ENCODE measurements at places on chromosomes 5 and 9. TPM values are rescaled to one million over a fixed set of nuclear protein-coding genes. Genes with fewer than 3 reads are reported as not detected.

- peak; percentile 49 for DNase-seq
These were observed 254.2 kb downstream of the FANCC start for GRCh38 chr9:95063300-95063699.

DNA sequence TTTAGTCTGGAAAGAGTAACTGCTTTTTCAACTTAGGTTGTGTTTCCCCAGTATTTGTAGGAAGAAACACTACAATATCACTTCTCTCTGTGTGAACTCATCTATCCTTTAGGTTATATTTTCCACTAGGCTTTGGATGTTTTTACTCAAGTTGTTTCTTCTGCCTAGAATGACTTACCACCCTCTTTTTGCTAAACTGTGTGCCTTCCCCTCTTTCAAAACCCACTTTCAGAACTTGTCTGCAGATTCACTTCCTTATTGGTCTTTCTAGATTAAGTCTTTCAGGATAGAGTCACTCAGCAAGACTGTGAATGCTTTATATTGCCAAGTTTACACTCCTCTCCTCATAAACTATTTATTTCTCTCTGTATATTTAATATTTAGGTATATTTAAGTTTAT is 14.2 kb upstream of the CAST start:
- DNase-seq = no peak

GRCh38 chr9:123336449-123336848 is 19.5 kb upstream of the CRB2 start:
- no peak for DNase-seq

DNA sequence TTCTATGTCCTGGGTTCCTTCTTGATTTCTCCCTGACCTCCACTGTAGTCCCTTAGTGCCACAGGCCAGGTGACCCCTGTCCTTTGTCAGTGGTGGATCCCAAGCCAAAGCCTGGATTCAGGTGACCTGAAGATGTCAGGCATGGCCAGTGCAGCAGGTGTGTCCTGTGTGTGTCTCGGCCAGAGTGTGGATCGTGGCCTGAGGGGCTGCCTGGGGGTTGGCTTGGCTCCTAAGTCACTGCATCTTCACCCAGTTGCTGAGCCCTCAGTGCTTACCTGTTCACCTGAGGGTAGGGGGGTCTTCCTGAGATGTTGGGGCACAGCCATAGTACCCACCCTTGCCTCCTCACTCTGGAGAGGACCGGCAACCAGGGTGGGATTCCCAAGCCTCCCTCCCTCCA is 61.8 kb upstream of the PITX1 start:
- DNase-seq = no peak

DNA sequence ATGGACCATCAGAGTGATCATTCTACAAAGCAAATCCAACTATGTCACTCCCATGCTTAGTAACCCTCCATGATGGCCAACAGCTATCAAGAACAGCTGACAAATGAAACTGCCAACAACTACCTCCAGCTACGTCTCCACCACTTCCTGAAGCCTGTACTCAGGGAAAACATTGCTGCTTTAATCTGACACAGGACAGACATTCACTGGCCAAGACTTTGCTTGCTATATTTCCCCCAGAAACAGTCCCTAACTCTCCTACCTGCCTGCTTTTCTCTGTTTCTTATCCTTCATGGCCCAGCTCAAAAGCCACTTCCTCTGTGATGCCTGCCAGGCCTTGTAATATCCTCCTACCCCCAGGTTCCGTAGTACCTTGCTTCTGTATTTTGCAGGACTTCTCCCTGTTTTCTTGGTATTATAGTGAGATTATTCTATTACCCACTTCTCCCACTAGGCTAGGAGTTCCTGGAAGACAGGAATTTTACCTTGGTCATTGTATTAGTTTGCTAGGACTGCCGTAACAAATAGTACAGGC is 14.7 kb upstream of the RAB14 start:
- DNase-seq = no peak

DNA sequence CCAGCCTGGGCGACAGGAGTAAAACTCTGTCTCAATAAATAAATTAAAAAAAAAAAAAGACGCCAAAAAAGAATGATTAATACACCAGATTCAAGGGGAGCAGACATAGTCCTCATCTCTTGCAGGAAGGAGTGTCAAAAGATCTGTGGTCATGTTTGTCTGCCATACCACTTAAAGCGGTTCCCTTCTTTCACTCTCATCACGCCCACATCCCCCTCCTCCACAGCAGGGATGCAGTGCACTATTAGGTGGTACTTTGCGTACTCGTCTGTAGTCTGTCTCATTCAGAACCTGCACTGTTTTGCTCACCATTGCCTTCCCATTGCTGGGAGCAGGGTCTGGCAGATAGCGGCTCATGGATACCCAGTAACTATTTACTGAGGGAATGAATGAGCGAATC is 11.2 kb downstream of the CDHR2 start:
- no peak for DNase-seq

DNA sequence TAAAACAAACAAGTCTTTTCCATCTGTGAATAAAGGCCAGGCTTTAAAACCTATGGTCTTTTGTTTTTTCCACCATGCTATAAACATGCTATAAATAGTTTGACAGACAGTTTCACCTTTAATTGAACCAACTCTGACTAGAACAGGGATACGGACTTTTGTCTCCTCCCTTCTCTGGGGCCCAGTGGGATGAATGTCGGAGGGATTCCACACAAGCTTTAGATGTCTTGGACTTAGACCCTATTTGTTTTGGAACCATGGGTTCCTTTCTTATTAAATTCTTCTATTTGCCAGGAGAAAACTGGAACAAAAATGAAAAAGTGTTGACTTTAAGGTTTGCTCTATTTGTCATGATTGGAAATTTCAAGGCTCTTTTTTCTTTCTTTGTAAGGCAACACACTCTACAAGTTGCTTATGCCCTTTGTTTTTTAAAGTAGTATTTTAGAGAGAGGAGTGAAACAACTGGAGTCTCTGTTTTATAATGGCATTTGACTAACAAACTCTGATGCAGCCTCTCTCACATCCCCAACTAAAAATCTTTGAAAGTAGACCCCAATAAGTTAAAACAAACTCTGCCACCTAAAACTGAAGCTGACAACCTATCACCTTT is 145.3 kb downstream of the MLLT3 start:
- DNase-seq = peak; percentile 50

DNA sequence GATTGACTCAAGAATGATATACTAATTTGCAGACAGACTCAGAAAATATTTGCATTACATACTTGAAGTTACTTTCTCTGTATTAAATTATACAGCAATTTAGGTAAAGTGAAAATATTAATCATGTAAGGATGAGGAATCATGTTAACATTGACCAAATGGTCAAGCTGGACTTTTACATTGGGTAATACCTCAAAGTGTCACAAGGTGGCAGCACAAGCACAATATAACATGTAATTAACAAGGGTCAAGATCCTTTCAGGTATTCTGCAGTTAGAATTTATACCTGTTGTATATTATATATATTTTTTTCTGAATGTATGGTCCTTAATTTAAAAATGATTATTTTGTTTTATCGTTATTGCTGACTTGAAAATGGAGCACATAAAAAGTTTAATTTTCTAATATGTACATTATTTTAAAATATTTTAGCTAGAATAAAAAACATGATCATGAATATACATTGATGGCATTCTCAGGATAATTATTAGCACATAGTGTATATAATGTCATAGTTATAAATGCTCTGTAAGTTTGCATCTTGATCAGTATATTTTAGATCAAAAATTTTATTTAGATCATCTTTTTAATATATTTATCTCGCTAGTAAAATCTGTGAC is 8.6 kb downstream of the HAPLN1 start:
- DNase-seq = peak; percentile 56

DNA sequence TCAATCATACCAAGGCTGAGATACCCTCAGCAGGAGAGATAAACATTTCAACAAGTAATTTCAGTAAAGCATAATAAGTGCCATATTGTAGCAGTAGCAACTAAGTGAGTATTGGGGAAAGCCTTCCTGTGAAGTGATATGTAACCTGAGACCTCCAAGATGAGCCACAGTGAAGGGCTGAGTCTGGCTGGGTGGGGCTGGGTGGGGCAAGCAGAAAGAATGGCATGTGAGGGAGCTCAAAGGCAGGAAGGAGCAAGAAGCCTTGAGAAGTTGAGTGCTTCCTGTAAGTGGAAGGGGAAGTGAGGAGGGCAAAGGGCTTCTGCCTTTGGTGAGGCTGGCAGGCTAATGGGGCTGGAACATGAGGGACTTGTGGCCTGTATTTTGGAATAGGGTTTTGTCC is 19.7 kb upstream of the ASTN2 start:
- DNase-seq = peak; percentile 31

DNA sequence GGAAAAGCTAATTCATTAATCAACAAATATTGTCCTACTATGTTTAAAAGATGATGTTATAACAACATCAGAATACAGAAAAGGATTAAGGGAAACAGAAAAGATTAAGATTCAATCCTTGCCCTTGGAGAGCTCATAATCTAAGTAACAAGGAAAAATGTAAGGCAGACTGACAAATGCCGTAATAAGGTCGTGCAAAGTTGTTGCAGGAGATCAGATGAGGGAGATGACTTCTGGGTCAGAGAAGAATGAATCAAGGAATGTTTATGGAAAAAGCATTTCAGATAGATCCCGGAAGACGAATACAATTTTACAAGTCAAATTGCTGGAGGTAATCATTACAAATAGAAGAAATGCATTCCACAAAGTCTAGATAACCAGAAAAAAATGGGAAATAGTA is 6.4 kb downstream of the ADAMTS6 start:
- DNase-seq = no peak

The DBH gene
- not detected for total RNA-seq

The PCDHGA12 gene
- total RNA-seq = 0.79 TPM

The ATG12 gene
- total RNA-seq = 50.4 TPM

The PIP5K1B gene
- 1.3 TPM for total RNA-seq
